H4 (cell line): ENCODE measurements at places on chromosomes 3 and 15.
A peak's percentile ranks its signal among the peaks of the same experiment; 100 is the strongest.

DNA sequence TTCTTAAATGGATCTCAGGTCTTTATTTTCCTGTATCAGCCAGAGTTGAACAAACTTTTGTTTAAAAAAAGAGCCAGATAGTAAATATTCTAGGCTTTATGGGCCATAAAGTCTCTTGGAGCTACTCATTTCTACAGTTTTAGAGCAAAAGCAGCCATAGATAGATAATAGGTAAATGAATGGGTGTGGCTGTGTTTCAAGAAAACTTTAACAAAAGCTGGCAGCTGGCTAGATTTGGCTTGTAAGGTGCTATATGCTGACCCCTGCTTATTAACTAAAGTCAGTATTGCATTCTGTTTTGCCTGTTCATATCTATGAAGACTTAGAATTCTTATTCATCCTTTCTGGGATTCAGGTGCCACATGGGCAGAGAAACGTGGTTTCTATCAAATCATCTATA lies 29.0 kb downstream of the MFN1 start:
- DNase-seq = no peak

GRCh38 chr3:1696669-1697275 lies 401.9 kb upstream of the CNTN4 start:
- DNase-seq = no peak

DNA sequence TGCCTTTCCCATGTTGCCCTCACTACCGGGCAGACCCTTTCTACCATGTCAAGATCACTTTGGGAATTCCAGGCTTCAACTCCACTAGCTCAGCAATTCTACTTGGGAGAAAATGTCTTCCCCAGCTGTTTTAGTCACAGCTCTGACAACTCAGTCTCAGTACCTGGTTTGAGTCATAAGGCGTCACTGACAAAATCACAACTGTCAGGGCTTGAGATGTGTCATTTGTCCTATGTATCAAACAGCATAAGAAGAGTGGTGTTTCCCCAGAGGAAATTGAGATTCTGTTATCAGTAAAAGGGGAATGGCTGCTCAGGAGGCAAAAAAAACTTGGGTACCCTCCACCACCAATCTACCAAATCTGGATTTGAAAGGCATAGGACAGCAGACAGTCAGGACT lies 594.9 kb upstream of the SUCLG2 start:
- no peak for DNase-seq

DNA sequence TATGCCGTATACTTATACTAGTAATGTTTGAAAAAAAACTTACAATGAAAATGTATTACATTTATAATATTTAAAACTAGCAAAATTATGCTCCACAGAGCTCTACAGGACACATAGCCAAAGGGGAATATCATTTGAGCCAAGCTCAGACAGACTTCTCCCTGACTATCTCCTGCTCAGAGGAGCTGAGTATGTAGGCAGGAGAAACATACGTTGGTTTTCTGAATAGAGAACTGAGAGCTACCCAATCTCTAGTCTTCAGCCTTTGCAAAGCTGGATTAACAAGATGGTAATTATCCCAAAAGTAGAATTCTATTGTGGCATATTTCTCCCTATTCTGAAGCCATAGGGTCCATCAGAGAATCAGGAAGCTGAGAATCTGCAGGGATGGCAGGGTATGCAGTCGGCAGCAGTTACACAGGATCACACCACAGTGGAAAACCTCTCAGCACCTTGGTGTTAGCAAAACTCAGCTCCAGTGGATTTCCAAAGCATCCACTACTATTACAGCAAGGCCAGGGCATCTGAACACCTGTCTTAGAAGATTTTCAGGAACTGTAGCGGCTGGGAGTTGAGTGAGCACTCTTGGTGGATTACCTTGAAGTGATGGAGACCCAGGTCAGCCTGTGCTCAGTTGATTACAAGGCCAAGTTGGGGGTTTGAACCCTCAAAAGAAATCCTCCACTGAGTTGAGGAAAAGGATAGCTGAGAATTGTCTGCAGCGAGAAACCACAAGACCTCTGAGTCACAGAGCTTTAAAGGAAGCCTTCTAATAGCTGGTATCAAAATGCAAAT lies 30.1 kb downstream of the GPR15 start:
- peak; percentile 42 for DNase-seq

- no peak for DNase-seq
Observed at GRCh38 chr3:4570840-4571621, 77.9 kb downstream of the ITPR1 start.

DNA sequence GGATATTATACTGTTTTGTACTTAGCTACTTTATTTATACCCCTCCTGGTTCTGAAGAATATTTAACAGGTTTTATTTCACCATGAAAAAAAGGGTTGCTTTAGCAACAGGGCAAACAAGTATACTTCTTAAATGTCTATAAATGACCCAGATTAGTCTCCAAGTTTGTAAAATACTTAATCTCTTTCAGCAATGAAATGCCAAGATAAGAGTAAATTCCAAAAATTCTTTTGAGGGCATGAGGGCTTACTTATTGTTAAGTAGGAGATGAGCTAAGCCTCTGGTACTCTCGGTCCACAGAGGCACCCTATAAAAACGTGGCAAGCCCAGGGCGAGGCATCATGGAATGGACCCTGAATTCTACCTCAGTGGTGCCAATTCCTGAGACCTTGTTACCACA lies 264.8 kb upstream of the NSMCE3 start:
- no peak for DNase-seq

- peak; percentile 15 for DNase-seq
Observed at GRCh38 chr3:73056014-73056844, 5.2 kb upstream of the EBLN2 start.

DNA sequence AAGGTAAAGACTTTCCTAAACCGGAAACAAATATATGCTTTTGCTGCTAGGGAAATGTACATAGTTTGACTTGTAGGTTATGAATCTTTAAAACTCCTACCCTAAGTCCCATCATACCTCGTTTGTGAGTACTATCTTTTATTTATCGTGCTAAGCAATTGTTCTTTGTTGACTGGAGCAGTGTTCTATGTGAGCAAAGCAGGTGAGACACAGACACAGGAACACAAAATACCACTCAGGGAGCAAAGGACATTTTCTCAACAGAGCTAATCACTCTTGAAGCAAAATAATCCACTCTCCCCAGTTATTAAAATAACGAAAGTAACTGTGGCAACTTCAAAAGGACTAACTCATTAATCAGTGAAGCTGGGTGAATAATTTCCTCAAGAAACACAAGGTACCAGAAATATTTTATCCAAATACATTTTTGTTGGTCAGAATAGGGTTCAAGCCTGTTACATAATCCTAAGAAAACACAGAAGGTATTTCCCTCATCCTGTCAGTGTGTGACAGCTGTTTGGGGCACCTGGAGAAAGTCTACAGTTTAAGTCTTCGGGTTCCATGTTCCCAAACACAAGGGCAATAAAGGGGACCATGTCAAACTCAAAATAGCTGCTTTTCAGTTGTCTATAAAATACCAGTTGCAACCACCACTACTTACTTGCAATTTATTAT lies 407.7 kb downstream of the FOXP1 start:
- DNase-seq = no peak

DNA sequence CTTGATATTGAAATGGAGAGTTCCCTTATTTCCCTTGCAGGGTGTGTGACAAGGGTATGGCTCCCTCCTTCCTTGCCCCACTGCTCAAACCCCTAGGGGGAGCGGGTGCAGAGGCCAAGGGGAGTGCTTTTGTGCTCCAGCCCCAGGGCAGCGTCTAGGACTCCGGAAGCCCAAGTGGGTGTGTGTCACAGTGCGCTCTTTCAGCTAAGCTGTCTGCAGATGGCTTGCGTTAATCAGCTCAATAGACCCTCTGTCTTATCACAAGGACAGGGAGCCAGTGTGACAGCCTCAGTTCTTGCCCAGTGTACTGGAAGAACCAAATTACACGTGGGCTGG lies 523.6 kb upstream of the LMCD1 start:
- no peak for DNase-seq

- DNase-seq = no peak
Observed at GRCh38 chr3:197446700-197447056, 109.1 kb downstream of the BDH1 start.

- no peak for DNase-seq
Observed at GRCh38 chr3:50675179-50676030, 678 bp downstream of the DOCK3 start.

GRCh38 chr15:95044745-95045417 lies 813.5 kb downstream of the MCTP2 start:
- DNase-seq = no peak

DNA sequence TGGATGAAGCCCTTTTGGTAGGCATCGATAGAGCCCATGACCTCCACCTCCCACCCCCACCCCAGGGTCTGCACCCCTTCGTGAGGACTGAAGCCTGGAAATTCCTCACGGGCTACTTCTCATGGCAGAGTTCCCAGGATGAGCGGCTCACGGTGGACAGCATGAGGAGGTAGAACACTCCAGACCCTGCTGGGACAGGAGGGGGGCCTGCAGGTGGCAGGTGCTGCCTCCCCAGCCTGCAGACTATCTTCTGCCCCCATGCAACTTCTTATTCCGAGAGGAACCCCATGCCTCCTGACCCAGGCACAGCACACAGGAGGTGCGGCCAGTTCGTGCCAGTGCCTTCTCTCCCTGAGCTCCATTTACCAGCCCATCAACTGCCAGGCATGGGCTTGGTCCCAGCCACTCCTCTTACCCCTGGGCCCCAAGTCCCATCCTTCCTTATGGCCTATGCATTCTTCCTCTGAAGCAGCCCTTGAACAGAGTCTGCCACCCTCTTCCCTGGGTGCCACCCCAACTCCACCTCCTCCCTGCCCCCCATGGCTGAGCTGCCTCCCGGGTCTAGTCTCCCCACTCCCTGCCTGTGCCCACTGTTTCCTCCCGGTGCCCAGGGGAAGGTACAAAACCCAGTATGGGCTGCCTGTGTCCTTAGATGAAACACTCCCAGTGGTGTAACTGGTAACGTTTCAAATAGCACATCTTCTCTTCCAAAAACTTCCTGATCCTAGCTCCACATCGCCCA lies 8.4 kb downstream of the TBC1D21 start:
- DNase-seq = no peak

DNA sequence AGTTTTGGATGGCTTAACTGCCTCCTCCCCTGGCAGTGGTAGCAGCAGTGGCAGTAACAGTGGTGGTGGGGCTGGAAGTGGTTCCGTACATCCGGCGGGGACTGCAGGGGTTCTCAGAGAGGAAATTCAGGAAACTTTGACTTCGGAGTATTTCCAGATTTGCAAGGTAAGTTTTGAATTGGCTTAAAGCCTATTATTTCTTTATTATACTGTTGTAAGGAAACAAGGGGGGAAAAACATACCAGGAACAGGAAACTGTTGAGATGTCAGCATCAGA lies 1.5 kb downstream of the STXBP5L start:
- DNase-seq = no peak

DNA sequence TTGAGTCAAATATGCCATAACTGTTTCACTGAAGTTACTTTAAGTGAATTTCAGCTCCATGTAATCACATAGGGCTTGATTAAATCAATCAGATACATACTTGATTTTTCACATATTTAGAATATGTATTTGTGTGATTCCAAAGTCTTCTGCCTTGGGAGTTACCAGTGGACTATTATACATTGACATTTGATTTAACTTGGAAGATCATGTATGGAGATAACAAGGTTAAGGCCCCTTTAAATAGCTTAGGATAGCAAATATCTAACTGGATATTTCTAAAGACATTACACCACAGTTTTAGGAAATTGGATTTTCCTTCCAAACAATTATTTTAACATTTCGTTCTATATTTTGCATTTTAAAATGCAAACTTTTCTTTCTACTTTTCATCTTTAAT lies 405.0 kb downstream of the RAP2B start:
- no peak for DNase-seq

DNA sequence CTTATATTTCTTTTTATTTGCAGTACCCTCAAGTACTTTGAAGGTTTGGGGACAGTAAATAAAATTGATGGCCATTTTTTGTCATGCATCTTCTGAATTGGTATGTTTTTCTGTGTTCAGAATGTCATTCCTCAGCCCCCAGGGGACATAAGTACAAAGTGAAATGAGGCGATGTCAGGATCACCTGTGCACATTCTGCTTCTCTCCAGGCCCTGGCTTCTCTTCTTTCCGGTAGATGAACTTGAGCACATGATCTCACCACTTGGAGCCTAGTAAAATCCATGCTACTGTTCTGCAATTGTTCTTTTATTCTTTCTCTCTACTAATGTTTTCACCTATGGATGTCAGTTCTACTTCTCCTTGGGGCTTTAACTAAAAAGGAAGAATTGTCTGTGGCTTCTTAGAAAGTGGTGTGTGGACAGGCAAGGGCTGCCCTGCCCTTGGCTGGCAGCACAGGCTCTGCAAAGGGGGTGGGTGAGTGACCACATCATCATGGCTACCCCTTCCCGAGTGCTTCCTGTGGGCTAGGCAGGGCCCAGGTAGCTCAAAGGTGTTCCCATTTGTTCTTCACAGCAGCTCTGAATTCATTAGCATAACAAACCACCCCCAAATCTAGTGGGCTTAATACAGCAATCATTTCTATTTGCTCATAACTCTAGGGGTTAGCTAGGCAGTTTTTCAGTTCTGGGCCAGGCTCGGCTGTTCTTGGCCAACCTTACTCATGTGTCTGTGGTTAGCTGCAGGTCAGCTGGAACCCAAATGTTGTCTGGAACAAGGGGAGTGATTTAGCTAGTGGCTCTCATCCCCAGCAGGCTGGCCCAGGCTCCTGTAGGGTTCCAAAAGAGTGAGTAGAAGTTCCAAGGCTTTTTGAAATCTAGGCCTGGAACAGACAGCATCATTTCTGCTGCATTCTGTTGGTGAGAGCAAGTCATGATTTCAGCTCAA lies 154.0 kb upstream of the CTDSPL start:
- no peak for DNase-seq

- peak; percentile 53 for DNase-seq
Observed at GRCh38 chr3:195450731-195451229, 8.0 kb upstream of the ACAP2 start.

DNA sequence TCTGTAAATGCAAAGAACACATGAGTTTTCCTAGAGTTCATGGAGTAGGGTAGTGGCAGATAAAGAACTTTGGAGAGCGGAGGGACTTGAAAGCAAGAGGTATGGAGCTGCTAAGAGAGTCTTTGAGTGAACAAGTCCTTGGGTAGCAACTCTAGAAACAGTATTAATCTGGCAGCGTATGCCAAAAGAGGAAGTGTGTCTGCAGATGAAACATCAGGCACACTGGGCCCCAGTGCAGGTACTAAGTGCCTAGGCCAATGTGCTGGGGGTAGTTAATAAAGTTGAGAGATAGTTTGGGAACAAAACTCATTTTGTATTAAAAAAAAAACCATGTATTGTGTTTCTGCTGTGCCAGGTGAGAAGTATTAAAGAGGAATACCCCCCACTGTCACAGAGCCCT lies 223.0 kb upstream of the STRIT1 start:
- DNase-seq = no peak

DNA sequence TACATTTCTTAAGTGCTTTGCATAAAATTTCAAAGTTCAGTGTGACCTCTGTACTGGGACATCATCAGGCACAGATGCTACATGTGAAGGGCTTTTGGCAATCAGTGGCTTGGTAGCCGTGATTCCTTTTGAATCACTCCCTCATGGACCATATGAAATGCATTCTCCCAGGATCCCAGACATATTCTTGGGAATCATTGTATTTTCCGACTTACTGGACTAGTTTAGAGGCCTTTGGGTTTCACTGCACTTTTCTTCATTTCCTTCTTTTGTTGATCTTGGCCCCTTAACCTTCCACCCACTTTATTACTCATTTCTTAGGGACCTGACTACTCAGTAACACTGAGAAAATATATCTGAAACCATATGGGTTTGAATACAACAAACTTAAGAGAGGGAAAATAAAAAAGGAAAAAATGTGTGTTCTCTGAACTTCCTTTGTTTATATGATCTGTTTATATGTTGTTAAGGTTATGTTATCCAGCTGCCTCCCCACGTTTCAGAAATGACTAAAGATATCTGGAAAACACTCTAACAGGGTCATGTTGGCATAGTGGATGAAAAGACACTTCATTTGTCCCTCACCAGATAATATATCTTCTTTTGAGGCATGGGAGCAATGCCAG lies 35.1 kb downstream of the HMG20A start:
- no peak for DNase-seq
